ENCODE measurements at places on chromosomes 6 and 20.
A peak's percentile ranks its signal among the peaks of the same experiment; 100 is the strongest.

DNA sequence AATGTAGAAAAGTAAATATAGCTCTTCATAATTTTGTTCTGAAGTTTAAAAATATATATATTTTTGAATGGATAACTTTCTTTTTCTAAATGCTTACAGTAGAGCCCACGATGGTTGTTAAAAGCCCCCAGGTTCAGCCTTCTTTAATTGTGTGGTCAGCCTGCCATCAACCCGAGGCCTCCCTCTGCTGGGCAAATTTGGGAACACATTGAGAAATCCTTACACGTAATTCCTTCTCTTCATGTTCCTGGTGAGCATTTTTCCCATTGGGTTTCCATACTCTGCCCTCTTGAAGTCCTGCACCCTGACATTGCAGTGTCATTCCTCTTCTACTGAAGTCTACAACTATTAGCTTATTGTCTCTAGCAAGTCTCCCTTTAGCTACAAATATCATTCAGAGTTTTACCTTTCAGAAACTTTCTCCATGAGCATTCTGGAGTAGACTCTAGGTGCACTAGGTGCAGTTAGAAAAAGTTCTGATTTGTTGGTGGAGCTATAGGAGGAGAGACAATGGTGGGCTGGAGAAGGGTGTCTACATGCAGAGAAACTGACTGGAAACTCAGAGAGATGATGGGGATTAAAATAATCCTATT, 40.6 kb downstream of the TRIM38 start:
- DNase-seq = peak; percentile 75

GRCh38 chr6:131946404-131946991, 4.7 kb downstream of the CCN2 start:
- DNase-seq = no peak

GRCh38 chr20:6046432-6046831, 7.4 kb downstream of the LRRN4 start:
- no peak for DNase-seq

- no peak for DNase-seq
Measured at GRCh38 chr6:161630674-161631073, 356.8 kb upstream of the AGPAT4 start.

DNA sequence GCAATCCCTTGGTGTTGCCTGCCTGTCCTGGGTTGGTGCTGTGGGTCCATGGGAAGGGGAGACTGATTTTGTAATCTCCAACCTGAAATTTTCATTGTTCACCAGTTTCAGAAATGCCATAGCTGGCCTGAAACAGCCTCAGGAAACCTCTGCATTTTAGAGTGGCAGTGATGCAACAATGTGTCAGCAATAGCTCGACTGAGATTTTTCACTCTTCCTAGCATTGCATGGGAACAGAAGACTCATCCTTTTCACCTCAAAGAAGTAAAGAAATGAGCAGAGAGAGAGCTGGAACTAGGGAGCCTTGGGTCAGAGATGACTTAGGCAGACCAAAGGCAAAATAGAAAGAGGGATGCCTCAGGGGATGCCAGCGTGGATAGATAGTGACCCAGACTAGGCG, 23.7 kb upstream of the TMEM14A start:
- DNase-seq = no peak

DNA sequence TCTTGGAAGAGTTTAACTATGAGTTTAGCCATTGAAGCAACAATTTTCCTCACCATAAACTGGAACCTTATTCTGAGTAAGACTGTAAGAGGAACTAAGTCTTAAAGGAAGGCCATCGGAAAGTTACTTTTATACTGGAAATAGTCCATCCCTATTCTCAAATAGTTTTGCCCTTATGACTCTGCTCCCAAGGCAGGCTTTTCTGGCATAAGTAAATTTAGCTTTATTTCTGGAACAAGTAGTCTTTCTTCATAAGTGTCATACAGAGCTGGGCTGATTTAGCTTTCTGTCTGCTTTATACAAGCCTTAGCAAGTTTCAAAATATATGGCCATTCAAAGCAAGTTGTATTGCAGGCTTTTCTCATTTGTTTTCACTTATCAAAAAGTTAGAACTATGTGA, 328.1 kb downstream of the HACE1 start:
- DNase-seq = no peak
